ENCODE measurements at places on chromosomes 4 and X. TPM values are rescaled to one million over a fixed set of nuclear protein-coding genes. Genes with fewer than 3 reads are reported as not detected.

GRCh38 chr4:59855630-59856352 is 1344.3 kb upstream of the ADGRL3 start:
- DNase-seq, result no peak
- H3K4me3 ChIP-seq, result no peak overlapping the region
- no peaks in the 10 kb centered on the region for H3K4me1 ChIP-seq
- H3K27ac ChIP-seq, result no peak overlapping the region

DNA sequence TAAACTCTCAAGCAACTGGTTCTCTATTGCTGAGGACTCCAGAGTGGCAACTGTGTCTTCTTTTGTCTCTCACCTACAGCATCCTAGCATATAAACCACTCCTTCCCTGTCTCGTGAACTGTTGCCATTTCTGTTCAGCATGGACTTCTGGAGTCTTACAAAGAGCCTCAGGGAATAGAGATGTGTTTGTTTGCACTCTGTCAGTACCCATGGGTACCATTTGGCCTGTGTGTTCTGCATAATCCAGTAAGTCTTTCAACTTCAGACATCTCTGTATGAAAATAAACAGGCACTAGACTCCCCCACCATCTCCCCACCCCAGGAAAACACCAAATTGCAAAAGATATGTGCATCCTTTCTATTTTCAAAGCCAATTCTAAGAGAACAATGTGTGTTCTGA is 1351.6 kb upstream of the PABPC4L start:
- no peaks in the 10 kb centered on the region for H3K27me3 ChIP-seq
- no peaks in the 10 kb centered on the region for H3K36me3 ChIP-seq
- no peak overlapping the region for H3K4me3 ChIP-seq
- DNase-seq, result no peak
- no peaks in the 10 kb centered on the region for H3K4me1 ChIP-seq

DNA sequence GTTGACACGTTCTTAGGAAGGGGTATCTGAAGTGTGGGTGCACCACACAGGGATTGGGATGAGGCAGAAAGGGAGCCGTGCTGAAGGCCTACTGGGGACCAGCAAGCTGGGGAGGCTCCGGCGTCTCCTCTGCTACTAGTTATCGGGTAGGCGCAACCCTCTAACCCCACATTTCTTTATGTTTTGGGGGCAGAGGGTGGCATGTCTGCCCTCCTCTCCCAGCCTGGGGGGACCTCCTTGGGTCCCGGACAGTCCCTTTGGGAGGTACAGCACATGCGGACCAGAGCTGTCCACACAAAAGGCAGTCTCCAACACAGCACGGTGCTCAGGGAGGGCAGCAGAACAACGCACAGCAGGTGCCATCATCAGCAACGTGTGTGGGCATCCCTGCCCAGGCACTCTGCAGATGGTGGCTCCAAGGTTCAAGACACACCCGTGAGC is 33.2 kb downstream of the WDR1 start:
- peaks cover 100% of the 10 kb centered on the region for H3K36me3 ChIP-seq
- no peaks in the 10 kb centered on the region for H3K27me3 ChIP-seq
- no peak overlapping the region for H3K4me3 ChIP-seq
- no peak for DNase-seq
- H3K27ac ChIP-seq, result no peak overlapping the region

DNA sequence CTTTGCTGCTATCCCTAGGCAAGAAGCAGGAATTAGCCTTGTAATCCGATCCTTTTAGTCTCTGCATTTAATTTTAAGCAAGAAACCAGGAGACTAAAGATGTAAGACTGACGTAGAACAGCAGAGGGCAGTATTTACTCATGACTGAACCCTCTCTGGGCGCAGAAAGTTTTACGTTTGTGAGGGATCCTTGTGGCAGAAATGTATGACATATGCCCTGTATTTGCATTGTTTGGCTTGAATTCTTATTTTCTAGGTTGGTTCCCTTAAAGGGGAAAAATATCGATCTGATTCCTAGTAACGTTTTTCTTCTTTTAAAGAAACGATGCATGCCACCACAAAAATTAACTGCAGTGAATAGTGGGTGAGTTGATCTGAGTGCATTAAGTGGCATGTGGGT is 1.3 kb upstream of the FAT4 start:
- DNase-seq, result no peak
- H3K4me3 ChIP-seq, result no peak overlapping the region
- peaks cover 27% of the 10 kb centered on the region for H3K4me1 ChIP-seq
- H3K27ac ChIP-seq, result no peak overlapping the region

GRCh38 chr4:80926446-80926845 is 104.1 kb upstream of the BMP3 start:
- no peaks in the 10 kb centered on the region for H3K36me3 ChIP-seq
- no peaks in the 10 kb centered on the region for H3K4me1 ChIP-seq
- H3K27me3 ChIP-seq, result no peaks in the 10 kb centered on the region
- no peak overlapping the region for H3K27ac ChIP-seq

DNA sequence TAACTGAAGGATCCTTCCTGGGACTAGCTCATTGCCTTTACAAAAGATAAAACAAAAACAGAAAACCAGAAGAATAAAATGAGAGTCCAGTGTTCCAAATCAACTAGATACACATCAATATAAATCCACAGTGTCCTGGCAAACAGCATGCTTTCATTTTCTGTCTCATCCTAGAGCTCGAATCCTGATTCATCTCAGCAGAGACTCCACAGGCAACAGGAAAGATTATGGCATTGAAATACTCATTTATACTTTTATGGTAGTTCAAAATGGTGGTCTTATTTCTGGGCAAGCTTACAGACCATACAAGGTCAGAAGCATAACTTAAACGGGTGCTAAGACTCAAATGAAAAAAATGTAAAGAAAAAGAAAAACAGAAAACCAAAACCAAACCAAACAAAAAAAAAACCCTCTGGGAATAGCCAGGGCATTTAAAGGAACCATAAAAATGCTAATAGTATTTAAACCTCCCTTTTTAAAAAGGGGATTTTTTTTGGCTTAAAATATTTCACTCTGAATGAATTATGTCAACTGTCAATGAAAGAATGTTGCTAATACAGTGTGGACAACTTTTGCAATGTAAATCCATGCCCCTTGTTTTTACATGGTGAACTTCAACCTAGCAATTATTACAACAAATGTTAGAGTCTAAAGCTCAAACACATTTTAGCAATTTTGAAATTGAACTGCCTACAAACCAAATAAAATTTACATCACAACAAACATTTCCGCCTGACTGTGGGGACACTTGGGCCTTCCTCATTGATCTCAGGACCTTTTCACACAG is 57.9 kb downstream of the GPR101 start:
- H3K4me1 ChIP-seq, result no peaks in the 10 kb centered on the region
- H3K36me3 ChIP-seq, result no peaks in the 10 kb centered on the region
- DNase-seq, result no peak
- no peaks in the 10 kb centered on the region for H3K27me3 ChIP-seq

DNA sequence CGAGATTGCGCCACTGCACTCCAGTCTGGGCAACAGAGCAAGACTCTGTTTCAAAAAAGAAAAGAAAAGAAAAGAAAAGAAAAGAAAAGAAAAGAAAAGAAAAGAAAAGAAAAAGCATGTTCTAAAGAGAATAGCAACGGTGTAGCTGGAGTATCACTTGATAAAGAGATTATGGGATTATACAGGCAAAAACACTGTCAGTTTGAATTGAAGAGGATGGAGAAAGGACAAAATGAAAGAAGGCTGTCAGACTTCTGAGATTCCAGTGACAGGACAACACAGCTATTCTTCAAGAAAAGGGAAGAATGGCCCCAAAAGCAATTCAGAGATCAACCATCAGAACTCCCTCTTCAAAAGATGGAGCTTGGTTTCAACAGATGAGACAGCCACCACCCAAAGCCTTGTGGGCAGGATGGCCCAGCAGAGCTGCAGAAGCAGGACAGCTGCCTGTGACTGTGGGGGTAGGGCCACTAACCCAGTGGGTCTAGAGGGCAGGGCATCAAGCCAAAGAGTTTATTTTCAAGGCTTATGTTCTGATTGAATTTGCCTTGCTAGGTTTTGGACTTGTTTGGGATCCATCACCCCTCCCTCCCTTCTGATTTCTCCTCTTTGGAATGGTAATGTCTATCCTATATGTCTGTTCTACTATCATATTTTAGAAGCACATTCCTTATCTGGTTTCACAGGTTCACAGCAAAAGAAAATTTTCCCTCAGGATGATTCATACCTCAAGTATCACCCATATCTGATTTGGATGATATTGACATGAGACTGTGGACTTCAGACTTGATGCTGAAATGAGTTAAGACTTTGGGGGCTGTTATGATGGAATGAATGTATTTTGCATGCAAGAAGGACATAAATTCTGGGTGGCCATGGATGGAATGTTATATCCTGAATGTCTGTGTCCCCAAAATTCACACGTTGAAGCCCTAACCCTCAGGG is 17.5 kb downstream of the RFC1 start:
- no peaks in the 10 kb centered on the region for H3K27me3 ChIP-seq
- peaks cover 21% of the 10 kb centered on the region for H3K4me1 ChIP-seq
- DNase-seq, result no peak
- no peak overlapping the region for H3K4me3 ChIP-seq

GRCh38 chr4:140052050-140052449 is 101.9 kb downstream of the MAML3 start:
- H3K27me3 ChIP-seq, result no peaks in the 10 kb centered on the region
- H3K4me3 ChIP-seq, result no peak overlapping the region
- no peaks in the 10 kb centered on the region for H3K4me1 ChIP-seq
- no peaks in the 10 kb centered on the region for H3K36me3 ChIP-seq

Gene PDGFC
- 17.0 TPM for total RNA-seq

Gene C4orf50
- not detected for total RNA-seq

Gene NDST3
- not detected for total RNA-seq

Data from right atrium auricular region (tissue), 2 donors.